ENCODE measurements at places on chromosomes 6 and 20. TPM values are rescaled to one million over a fixed set of nuclear protein-coding genes. Genes with fewer than 3 reads are reported as not detected.
A peak's percentile ranks its signal among the peaks of the same experiment; 100 is the strongest.

Gene INSM1
- 7.4 TPM for total RNA-seq

Gene CRIP3
- total RNA-seq = 0.82 TPM

Gene HFE
- 1.9 TPM for total RNA-seq

GRCh38 chr6:167275001-167275400 lies 16.1 kb upstream of the UNC93A start:
- no peaks in the 10 kb centered on the region for H3K36me3 ChIP-seq
- peaks cover 23% of the 10 kb centered on the region for H3K27me3 ChIP-seq
- no peaks in the 10 kb centered on the region for H3K4me1 ChIP-seq
- no peak overlapping the region for H3K4me3 ChIP-seq

DNA sequence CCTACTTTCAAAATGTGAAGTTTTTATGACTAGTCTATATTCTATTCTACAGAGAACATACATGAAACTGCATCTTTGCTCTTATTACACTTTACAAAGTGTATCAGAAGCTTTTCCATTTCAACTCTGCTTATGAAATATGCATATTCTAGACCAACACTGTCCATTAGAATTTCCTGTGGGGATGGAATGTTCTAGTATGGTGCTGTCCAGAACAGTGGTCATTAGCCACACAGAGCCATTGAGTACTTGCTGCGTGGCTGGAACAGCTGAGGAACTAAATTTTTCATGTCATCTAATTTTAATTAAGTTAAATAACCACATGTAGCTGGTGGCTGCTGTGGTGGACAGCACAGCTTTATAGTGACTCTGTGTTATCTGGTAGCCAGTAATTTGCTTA lies 105.9 kb upstream of the PDE10A start:
- no peaks in the 10 kb centered on the region for H3K36me3 ChIP-seq
- H3K4me1 ChIP-seq = no peaks in the 10 kb centered on the region
- no peak for DNase-seq
- H3K27me3 ChIP-seq = no peaks in the 10 kb centered on the region

GRCh38 chr6:31180500-31180899 lies 10.0 kb upstream of the POU5F1 start:
- no peaks in the 10 kb centered on the region for H3K27me3 ChIP-seq
- H3K4me3 ChIP-seq = peak overlapping the region; percentile 85
- peaks cover 27% of the 10 kb centered on the region for H3K4me1 ChIP-seq

- H3K27ac ChIP-seq = no peak overlapping the region
- H3K4me1 ChIP-seq = no peaks in the 10 kb centered on the region
- no peak overlapping the region for H3K4me3 ChIP-seq
- H3K36me3 ChIP-seq = no peaks in the 10 kb centered on the region
- no peak for DNase-seq
- H3K27me3 ChIP-seq = peaks cover 51% of the 10 kb centered on the region
Observed at GRCh38 chr20:1987826-1988225, 6.0 kb downstream of the PDYN start.

DNA sequence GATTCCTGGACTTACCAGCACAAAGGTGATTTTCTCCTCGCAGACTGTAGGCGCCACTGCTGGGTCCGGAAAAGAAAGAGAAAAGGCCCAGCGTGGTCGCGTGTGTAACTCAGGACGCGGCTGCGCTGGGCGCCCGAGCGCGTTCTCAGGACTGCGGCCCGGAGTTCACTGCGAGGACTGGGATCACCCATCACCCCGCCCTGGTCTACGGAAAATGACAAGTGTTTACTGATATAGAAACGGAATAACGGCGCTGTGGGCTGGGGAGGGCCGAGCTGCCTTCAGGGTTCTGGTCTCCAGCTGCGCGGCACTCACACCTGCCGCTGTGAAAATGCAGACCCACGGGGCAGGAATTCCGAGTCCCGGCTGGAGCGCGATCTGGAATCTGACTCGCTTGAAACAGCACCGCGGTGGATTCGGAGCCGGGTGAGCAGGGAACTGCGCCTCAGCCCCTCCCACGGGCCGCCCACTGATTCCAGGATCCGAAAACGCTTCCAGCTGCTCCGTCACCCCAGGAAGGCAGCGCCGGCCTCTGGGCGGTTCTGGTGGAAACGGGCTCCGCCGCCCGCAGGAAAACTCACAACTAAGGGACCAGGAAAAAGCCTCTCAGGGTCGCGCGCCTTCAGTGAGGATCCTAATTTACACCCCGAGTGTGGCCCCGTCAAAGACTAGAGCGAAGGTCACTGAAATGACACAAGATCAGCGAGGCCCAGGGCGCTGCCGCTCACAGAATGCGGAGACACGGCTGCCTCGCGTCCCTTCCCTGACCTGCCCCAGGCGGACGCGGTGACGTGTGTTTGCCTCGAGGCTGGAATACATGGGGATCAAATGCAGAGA lies 34.5 kb downstream of the HLA-A start:
- peak overlapping the region; percentile 3 for H3K27ac ChIP-seq
- H3K4me3 ChIP-seq = peak overlapping the region; percentile 95
- H3K36me3 ChIP-seq = no peaks in the 10 kb centered on the region
- peaks cover 70% of the 10 kb centered on the region for H3K27me3 ChIP-seq
- H3K4me1 ChIP-seq = peaks cover 44% of the 10 kb centered on the region
- peak; percentile 73 for DNase-seq

DNA sequence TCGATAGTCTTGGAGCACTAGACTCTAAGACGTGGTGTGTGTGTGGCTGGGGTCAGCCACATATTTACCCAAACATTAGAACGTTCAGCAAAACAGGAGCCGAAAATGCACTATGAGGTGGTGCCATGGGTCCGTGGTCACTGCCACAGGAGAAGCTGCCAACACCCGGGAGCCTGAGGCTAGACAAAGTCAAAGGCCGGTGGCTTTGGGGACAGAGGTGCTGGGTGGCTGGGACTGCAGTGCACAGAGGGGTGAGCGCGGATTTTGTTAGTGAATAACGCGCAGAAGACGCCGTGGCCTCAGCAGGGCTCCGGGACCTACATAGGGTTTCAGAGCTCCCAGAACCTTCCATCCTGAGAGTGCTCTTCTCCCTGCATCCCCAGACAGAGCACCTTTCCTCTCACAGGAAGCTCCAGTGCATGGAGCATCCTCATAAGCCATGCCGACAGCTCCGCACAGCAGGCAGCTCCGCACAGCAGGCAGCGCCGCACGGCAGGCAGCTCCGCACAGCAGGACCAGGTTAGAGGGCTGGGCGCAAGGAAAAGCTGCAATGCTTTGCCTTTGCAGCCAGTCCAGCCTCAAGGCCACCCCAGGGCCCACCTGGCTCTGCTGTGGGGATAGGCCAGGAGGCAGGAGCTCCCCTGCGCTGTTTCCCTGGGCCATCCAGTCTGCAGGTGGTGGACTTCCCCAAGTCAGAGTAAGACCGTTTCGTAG lies 304.1 kb downstream of the TAF4 start:
- H3K27ac ChIP-seq = no peak overlapping the region
- H3K4me3 ChIP-seq = no peak overlapping the region
- H3K4me1 ChIP-seq = no peaks in the 10 kb centered on the region
- H3K36me3 ChIP-seq = no peaks in the 10 kb centered on the region
- H3K27me3 ChIP-seq = no peaks in the 10 kb centered on the region

GRCh38 chr6:153167061-153167891 lies 36.2 kb upstream of the RGS17 start:
- H3K4me3 ChIP-seq = no peak overlapping the region
- no peaks in the 10 kb centered on the region for H3K36me3 ChIP-seq
- no peak overlapping the region for H3K27ac ChIP-seq

DNA sequence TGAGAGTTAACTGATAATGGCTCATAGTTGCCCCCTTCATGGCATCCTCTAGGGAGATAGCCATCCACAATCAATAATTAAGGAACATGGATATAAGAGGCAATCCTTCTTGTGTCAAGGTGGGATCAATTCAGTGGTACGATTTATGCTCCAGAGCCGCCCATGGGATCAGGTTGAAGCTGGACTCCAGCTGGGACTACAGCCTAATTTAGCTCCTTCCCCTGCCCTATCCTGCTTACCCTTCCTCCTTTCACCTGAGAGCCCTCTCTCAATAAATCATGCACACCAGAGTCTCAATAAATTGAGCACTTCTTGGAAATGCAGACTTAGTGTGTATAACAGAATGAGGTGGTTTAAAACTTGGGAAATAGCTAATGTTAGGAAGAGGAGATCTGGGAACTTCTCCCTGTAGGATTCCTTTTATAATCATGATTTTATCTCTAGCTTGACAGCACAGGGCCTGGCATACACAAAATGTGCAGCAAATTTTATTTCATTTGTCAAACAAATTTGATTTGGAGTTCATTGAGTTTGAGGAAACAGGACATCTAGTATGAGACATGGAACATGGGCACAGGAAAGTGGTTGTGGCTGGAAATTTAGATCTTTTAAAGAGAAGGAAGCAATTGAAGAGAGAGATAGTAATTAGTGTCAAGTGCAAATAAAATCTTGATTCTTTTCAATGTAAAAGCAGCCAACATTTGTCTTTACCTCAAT lies 28.6 kb upstream of the OGFRL1 start:
- H3K4me1 ChIP-seq = no peaks in the 10 kb centered on the region
- peaks cover 9% of the 10 kb centered on the region for H3K27me3 ChIP-seq
- H3K4me3 ChIP-seq = no peak overlapping the region
- no peak overlapping the region for H3K27ac ChIP-seq

DNA sequence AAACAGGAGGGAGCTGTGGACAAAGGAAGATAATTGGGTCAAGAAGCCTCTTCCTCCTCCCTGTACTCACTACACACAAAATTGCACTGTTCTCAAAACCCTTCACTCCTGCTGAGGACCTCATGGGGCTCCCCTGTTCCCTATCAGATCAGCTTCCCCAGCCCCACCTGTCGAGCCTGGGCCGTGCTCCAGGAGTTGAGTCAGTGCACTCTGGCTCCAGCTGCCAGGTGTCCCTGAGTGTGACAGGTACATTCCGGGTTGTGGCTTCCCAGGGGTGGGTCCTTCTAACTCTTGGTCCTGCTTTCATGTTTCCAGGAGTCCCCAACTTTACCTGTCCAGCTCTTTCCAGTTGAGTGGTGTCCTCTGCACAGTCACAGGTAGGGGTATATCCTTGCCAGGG lies 8.4 kb downstream of the RAB5IF start:
- no peaks in the 10 kb centered on the region for H3K4me1 ChIP-seq

GRCh38 chr20:3755814-3756480 lies 11.6 kb downstream of the ADISSP start:
- no peaks in the 10 kb centered on the region for H3K27me3 ChIP-seq
- no peak overlapping the region for H3K4me3 ChIP-seq
- no peak for DNase-seq
- peaks cover 26% of the 10 kb centered on the region for H3K4me1 ChIP-seq
- H3K36me3 ChIP-seq = peaks cover 6% of the 10 kb centered on the region

Measured in activated T-cell treated with anti-CD3 and anti-CD28 coated beads, Interleukin-2, amount 50 U/mL, for 72 hours (primary cell).